NCI-H69 (cell line): ENCODE measurements at places on chromosomes 12 and 14.

DNA sequence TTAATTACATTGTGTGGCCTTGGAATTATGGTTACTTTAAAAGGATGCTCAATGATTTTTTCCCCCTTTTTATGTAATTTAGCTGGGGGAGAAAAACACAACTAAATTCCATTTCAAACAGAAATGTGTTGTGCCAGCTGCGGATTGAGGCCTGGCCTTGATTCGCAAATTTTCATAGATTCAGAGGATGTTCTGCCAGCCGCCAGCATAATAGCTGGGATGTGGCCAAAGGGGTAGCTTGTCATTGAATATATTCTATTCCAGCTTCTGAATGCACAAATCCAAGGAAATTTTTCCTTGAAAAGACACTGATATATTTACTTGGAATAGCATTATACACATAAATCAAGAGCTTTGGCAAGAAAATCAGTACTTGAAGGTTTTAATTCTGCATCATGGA lies 43.7 kb downstream of the TRHDE start:
- no peak for DNase-seq

- DNase-seq: no peak
Observed at GRCh38 chr12:92464911-92465310, 237.9 kb upstream of the PLEKHG7 start.

- DNase-seq: no peak
Observed at GRCh38 chr14:34568803-34569202, 29.3 kb upstream of the EAPP start.

- no peak for DNase-seq
Observed at GRCh38 chr12:13198876-13199275, 2.4 kb downstream of the EMP1 start.

DNA sequence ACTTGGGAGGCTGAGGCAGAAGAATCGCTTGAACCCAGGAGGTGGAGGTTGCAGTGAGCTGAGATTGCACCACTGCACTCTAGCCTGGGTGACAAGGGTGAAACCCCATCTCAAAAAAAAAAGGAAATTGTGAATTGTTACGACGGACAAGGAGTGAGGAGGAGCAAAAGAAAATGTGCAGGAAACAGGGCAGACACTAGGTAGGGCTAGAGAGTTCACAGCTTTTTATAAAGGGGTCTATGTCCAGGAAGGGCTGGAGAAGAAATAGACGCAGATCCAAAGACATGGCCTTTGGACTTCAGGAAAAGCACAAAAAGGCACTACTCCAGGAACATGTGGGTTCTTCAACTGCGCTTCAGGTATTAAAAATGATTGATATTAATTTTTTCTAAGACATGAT lies 34.4 kb downstream of the ATG14 start:
- DNase-seq: no peak
